Activated CD4-positive, alpha-beta T cell treated with anti-CD3 and anti-CD28 coated beads for 4 hours (primary cell): ENCODE measurements at places on chromosomes 4 and X.
A peak's percentile ranks its signal among the peaks of the same experiment; 100 is the strongest.

- no peak for DNase-seq
Measured at GRCh38 chrX:12954981-12955380, 19.9 kb upstream of the TMSB4X start.

- DNase-seq: no peak
Measured at GRCh38 chr4:16031546-16032395, 52.1 kb downstream of the PROM1 start.

DNA sequence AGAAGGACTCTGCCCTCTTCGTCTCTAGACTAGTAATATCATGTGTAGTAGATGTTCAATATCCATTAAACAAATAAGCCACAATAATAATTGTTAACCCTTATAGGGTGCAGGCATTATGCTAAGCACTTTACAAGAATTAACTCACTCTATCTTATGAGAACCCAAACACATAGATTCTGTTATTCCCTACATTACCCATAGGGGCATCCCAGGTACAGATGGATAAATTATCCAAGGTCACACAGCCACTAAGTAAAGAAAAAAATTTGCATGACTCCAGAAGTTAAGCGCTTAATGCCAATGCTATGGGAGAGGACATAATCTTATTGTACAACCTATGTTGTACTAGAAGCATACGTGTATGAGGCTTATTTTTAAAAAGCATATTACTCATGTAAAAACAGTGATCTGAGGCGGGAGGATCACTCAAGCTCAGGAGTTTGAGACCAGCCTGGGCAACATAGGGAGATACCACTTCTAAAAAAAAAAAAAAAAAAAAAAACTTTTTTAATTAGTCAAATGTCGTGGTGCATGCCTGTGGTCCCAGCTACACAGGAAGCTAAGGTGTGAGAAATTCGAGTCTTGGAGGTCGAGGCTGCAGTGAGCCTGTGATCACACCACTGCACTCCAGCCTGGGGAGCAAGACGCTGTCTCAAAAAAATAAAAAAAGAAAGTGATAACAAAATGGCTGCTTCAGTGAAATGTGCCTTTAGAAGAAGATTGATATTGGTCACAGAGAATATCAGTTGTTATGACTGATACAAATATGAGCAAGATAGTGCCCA, 13.6 kb downstream of the LDB2 start:
- no peak for DNase-seq

- DNase-seq: no peak
Measured at GRCh38 chr4:20298986-20299385, 47.3 kb downstream of the SLIT2 start.

- DNase-seq: no peak
Measured at GRCh38 chrX:140053846-140054245, 88.5 kb upstream of the CXorf66 start.

GRCh38 chrX:46912603-46913491, 626 bp downstream of the JADE3 start:
- peak; percentile 12 for DNase-seq

- peak; percentile 65 for DNase-seq
Measured at GRCh38 chr4:128863312-128864075, 54.0 kb downstream of the JADE1 start.

DNA sequence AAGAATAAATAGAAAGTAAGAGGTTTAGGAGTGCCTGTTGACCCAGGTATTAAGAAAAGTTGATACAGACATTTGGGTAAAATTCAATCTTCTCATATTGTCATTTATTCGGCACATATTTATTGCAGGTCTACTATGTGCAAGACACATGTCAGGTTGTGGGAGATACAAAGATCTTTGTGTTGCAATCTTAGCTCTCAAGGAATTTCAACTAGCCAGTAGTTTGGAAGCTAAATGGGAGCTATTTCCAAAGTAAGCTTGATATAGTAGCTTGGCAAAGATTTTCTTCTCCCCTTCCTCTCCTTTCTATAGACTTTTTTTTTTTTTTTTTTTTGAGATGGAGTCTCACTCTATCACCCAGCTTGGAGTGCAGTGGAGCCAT, 122.9 kb downstream of the SYNPO2 start:
- no peak for DNase-seq

DNA sequence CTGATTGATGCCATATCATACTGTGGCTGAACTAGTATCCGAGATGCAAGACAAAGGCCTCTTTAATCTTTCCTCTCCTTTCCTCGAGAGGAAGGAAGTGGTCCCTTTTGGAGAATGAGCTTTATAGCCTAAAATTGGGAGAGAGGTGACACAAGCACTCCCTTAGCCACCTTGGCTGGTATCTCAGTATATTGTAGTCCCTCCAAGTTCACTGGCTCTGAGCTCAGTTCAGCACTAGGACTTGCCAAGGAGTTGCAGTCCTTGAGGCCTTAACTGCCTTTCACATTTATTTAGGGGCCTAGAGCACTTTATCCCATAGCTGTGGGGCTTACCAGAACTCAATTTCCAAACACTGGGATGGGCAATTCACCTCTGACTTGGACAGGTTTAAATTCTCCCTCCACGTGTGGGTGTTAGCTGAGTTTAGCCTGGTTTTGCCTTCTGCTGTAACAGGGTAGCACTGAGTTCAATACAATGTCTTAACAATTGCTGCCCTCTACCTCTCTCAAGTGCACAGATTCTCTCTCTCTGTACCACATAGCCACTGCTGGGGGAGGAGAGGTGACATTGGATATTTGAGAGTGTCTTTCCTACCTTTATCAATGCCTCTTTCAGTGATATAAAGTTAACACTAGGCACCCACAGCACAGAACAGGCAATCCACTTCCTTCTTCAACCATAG, 216.4 kb downstream of the TECRL start:
- no peak for DNase-seq

GRCh38 chr4:161252520-161253141, 911.2 kb downstream of the FSTL5 start:
- no peak for DNase-seq

DNA sequence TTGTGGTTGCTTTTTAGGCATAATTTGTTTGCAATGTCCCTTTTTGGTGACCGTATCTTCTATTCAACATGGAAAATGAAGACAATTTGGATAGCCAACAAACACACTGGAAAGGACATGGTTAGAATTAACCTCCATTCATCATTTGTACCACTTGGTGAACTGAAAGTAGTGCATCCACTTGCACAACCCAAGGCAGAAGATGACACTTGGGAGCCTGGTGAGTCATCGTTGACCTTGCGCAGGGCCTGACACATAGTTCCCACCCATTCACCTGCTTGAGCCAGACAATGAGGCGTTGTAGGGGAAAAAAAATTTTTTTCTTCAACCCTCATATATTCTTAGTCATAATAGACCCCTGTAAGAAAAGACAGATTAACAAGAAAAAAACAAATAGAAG, 32.4 kb downstream of the EGF start:
- DNase-seq: peak; percentile 6

DNA sequence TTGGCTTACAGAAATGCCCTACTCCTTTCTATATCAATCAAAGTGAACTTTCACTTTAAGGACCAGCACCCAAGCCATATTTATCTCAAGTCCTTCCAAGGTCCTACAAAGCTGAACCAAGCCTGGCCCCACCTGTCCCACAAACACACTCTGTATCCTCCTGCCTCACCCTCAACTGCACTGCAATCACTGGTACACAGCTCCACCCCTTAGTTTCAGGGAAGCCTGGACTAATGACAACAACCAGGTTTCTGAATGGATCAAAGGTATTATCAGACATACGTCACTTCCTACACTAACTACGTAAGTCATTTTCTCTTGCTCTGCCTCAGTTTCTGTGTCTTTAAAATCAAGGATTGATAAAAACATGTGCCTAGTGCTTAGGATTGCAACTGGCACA, 205.6 kb upstream of the HS3ST1 start:
- no peak for DNase-seq

DNA sequence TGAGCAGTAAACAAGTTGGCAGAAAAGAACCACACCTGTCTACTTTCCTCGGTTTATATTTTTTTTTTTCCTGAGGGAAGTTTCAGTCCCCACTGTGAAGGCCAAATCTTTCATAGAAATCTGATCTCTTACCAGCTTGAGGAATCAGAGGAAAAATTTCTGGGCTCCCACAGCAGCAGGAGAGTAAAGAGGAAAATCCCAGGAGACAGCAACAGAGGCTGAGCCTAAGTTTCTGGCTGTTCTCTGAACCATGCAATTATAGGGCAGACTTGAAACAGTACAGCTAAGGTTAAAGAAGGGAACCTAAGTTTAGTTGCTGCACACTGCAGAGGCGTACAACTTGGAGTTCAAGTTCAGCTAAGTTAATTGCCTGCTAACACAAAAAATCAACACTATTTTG, 1090.9 kb upstream of the INTU start:
- DNase-seq: no peak

GRCh38 chr4:98261405-98262291, 464 bp downstream of the RAP1GDS1 start:
- peak; percentile 36 for DNase-seq

DNA sequence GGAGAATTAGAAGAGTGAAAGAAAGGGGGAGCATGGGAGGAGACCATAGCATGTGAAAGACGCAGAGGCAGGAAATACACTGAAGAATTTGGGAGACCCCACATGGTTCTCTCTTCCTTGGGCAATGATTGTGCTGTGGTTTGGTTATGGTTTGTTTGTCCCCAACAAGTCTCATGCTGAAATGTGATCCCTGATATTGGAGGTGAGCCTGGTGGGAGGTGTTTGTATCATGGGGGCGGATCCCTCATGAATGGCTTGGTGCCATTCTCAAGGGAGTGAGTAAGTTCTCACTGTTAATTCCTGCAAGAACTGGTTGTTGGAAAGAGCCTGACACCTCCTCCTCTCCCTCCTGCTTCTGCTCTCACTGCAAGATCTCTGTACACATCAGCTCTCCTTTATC, 78.6 kb upstream of the RAI2 start:
- no peak for DNase-seq
